ENCODE measurements at places on chromosomes 6 and 20.
A peak's percentile ranks its signal among the peaks of the same experiment; 100 is the strongest.

GRCh38 chr6:32148289-32149091 lies 3.2 kb downstream of the PRRT1 start:
- DNase-seq: peak; percentile 55

- DNase-seq: no peak
Observed at GRCh38 chr6:99490608-99491007, 24.6 kb downstream of the USP45 start.

- no peak for DNase-seq
Observed at GRCh38 chr6:45192556-45192955, 135.6 kb upstream of the RUNX2 start.

GRCh38 chr6:69162811-69163210 lies 527.7 kb downstream of the ADGRB3 start:
- no peak for DNase-seq

DNA sequence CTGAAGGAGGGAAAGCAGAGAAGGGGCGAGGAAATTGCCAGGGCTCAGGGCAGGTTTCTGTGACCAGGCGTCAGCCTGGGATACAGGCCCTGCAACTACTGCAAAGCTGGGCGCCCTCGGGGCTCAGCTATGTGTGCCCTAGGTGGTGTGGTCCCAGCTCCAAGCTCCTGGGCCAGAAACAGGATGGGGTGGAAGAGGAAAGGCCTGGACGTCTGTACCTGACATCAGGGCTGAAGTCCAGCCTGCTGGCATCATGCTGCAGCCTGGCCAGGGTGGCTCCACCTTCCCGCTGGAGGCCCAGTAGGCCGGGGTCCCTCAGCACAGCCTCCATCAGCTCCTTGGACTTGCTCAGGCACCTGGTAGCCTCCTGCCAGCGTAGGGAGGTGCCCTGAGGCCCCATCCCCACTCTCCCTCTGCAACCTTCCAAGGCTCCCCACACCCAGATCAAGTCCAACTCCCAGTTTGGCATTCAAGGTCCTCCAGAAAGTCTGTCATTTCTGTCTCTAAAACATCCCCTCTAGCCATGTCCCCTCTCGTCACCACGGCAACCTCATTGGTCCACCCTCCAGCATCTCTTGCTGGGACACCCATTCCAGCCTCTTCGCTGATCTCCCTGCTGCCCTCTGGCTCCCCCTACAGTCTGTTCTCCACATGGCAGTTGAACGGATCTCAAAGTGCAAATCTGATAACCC lies 38.2 kb downstream of the KIAA1755 start:
- peak; percentile 77 for DNase-seq

DNA sequence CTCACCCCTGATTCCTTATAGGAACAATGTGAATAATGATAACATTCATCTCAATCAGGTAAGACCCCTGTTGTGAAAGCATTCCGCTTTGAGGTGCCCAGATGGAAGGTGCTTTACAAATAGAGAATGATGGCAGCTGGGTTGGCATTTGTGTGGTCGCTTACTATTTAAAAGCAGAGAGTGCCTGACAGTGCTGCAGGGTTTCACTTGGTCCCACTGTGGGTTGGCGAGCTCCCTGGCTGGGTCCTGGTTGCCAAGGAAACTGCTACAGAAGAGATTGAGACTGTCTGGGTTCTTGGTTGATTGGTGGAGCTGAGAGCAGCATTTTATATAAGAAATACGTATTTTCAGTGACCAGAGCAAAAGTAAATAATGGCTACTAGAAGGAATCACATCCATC lies 207.2 kb upstream of the KCNQ5 start:
- DNase-seq: no peak

DNA sequence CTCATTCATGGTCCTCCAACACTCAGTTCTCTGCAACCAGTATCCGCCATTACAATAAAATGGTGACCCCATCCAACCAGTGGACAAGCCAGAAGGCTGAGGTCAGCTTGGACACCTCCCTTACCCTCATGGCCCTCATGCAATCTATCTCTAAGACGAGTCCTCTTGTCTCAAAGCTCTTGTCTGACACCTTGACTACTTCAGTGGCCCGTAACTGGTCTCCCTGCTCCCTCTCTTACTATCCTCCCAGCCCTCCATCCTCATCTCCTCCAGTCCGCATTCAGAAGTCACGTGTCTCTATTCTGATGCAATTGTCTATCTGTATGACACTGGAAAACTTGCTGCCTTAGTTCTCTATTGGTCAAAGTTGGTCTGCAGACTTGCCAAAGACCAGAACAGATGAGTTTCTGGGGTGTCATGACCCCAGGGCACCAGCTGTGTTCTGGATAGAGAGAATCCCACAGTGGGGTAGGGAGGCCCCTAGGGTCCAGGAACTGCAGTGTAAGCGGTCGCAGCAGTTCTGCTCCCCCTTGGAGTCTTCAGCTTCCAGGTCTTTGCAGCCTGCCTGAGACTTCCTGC lies 59.6 kb upstream of the RNF24 start:
- DNase-seq: no peak

DNA sequence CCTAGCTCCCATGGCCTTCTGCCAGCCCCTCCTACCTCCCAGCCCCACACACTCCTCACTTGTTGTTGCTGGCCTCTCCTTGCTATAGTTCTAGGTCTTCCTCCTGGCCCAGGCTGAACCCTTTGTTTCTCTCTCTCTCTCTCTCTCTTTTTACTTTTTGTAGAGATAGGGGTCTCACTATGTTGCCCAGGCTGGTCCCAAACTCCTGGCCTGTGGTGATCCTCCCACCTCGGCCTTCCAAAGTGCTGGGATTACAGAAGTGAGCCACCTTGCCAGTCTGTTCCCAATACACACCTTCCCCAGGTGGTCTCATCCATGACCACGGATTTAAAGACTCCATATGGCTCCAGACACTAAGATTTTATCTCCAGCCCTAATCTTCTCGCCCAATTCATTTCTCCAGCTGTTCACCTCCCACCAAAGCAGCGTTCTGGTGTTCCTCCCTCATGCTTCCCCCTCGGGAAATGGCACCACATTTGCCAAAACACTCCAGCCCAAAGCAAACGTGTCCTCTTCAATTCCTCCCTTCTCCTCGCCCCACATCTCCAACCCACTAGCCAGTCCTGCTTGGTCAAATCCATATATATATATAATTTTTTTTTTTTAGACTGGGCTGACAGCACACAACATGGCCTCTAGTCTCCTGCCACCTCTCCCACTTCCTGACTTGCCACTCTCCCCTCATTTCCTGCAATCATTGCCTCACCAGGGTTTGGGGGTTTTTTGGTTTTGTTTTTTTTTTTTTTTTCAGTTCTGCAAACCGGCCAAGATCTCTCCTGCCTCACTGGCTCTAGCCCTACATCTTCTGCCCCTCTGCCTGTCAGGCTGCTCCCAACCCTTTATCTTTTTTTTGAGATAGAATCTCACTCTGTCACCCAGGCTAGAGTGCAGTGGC lies 104.4 kb downstream of the NCR2 start:
- peak; percentile 56 for DNase-seq

DNA sequence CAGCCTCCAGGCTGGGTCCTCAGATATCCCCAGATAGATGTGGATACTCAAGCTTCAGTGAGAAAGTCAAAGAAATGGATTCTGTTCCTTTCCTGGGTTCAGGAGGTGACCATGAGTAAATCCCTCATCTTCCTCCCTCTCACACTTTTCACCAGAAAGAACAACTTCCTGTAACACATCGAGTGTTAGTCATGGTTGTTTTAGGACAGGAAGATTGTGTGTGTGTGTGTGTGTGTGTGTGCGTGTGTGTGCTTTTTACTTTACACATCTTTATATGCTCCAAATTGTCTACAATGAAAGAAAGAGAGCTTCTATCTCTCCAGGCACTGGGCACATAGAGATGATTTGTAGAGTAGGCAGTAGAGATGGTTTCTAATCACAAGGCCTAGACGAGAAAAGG lies 139.9 kb downstream of the TBXT start:
- DNase-seq: no peak

GRCh38 chr6:169961772-169962561 lies 210.5 kb downstream of the ERMARD start:
- no peak for DNase-seq

- no peak for DNase-seq
Observed at GRCh38 chr6:53318429-53318828, 30.3 kb downstream of the ELOVL5 start.

- no peak for DNase-seq
Observed at GRCh38 chr6:66628917-66629316, 921.9 kb upstream of the EYS start.

DNA sequence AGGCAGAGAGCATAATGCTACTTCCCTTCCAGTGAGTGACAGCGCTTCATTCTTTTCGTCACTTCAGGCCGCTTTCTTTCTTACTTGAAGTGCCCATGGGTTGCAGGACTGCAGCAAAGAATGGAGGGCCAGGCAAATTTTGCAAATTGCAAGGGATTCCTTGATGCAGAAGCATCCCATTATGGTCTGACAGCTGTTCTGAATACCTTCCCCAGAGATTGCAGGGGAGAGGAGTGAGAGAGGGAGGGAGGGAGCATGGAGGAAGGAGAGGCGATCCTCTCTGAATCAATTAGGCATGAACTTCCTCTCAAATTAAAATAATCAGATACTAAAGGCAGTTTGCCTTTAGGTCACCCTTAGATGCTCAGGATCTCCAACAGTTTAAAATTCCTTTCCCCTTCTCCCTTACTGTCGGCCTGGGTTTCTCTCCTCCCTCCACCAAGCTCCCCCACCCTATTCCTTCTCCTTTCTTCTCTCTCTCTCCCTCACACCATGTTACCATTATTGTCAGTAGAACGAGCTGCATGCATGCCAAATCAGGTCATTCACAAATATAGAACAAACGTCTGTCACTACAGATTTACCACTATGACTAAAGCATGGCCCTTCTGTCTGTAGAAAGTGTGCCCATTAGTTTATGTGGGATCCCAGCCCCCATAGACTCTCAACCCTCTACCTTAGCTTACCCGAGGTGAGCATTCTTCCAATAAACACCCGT lies 289.2 kb downstream of the CD83 start:
- DNase-seq: no peak

DNA sequence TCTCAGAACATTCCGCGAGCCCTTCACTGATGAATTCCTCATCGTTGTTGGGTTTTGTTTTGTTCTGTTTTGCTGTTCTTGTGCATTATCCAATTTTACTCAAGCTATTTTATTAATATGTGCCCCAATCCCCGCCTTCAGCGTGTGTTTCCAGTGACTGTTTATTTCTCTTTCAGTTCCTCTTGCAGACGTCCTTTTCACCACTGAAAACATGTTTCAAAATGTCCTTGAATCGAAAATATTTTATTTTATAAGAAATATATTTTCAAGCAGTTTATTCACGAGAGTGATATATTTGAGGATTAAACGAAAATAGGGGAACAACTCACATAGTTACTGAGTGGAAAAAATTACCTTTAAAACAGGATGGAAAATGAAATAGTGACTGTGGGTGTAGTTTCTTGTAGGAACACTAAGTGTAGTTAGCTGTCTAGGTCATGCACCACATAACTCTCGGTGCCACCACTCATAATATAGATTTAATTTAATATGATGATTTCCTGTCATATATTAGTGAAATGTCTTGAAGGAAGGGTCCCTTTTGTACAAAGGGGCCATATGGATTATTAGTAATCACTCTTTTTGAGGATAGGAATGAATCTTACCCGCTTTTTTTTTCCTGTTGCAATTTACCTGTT lies 45.3 kb upstream of the HDDC2 start:
- DNase-seq: no peak

DNA sequence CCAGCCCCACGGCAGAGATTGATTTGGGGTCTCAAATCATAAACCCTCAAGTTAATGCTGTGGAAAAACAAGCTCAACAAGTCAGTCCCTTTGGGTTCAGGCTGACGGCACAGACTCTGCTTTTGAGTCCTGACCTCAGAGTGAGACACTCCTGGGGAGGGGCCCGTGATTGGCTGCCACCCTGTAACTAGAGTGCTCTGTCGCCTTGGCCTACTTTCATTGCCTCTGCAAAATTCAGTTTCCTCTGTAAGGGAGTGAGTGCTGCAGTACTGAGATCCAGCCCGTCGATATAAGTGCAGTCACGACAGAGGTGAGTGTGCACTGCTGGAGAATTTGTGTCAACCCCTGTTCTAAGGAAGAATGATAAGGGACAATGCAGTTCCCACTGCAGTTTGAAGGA lies 105.6 kb downstream of the ANKS1A start:
- no peak for DNase-seq

DNA sequence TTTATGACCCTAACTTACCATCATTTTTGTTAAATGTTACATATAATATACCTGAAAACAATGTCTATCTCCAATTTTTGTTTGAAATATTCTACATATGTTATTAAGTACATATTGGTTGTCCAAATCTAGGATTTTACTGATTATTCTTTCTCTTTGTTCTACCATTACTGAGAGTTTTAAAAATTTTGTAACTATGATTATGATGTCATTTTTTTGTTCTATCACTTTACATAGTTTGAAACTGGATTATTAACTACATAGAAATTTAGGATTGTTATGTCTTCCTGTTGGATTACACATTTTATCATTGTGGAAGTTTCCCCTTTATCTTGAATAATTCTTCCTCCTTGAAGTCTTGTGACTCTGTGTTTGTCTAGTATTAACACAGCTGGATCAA lies 41.2 kb downstream of the LINC00237 start:
- no peak for DNase-seq

DNA sequence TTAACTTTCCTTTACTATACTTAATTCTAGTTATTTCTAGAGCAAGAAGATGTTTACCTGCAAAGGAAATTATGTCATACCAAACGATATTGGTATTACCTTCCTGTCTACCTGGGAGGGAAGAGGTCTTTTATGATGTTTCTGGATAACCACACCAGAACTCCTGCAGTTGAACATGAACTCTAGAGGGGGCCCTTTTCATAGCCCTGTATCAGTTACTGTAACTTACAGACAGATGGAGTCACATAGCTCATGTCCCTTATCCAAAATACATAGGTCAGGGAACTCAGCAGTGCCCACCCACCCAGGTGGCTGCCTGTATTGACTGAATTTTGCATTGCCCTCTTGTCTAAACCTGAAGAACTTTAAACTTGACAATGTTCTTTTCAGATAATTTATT lies 35.1 kb upstream of the MYL9 start:
- DNase-seq: peak; percentile 42

- no peak for DNase-seq
Observed at GRCh38 chr6:11021003-11021402, 23.1 kb downstream of the ELOVL2 start.

Data from activated CD4-positive, alpha-beta T cell treated with anti-CD3 and anti-CD28 coated beads, Interleukin-2, Interleukin-6, amounts not matched to agents 100 ng/mL and 50 ng/mL, durations not matched to agents 16 hours and 8 hours (primary cell).